ENCODE measurements at places on chromosomes 16 and 17.

GRCh38 chr17:71900621-71901229 is 220.1 kb upstream of the SOX9 start:
- DNase-seq: no peak
- no peak overlapping the region for H3K4me3 ChIP-seq
- no peak overlapping the region for H3K27ac ChIP-seq

GRCh38 chr17:48194097-48194550 is 86.6 kb downstream of the SNX11 start:
- H3K36me3 ChIP-seq: peaks cover 69% of the 10 kb centered on the region
- H3K27me3 ChIP-seq: no peaks in the 10 kb centered on the region
- peaks cover 54% of the 10 kb centered on the region for H3K4me1 ChIP-seq

- H3K27ac ChIP-seq: peak overlapping the region; percentile 99
- peaks cover 56% of the 10 kb centered on the region for H3K4me1 ChIP-seq
- peak overlapping the region; percentile 78 for H3K4me3 ChIP-seq
- H3K27me3 ChIP-seq: no peaks in the 10 kb centered on the region
These were observed 13.6 kb upstream of the EEF2K start for GRCh38 chr16:22192261-22193062.

DNA sequence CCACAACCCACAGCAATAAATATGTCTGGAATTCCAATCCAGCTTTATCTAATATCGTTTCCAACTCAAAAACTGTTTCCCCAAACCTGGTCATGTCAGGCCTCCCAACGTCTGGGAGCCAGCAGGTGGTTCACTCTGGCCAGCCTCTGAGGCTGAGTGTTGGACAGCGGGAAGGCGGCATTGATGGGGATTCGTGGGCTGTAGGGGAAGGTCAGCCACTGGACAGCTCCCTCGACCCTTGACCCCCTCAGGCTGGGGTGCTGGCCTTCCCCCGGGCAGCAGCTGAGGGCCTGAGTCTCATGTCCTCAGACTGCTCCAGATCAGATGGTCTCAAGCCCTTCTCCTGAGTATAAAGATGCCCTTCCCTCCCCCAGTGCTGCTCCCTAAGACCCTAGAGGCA is 50.2 kb downstream of the SDK2 start:
- peaks cover 29% of the 10 kb centered on the region for H3K4me1 ChIP-seq
- no peaks in the 10 kb centered on the region for H3K27me3 ChIP-seq
- no peak overlapping the region for H3K4me3 ChIP-seq
- DNase-seq: no peak
- H3K27ac ChIP-seq: no peak overlapping the region
- H3K36me3 ChIP-seq: no peaks in the 10 kb centered on the region

GRCh38 chr17:48259694-48260291 is 152.2 kb downstream of the SNX11 start:
- no peak for DNase-seq
- H3K27ac ChIP-seq: no peak overlapping the region
- peaks cover 14% of the 10 kb centered on the region for H3K4me1 ChIP-seq
- H3K4me3 ChIP-seq: no peak overlapping the region
- H3K36me3 ChIP-seq: peaks cover 22% of the 10 kb centered on the region
- no peaks in the 10 kb centered on the region for H3K27me3 ChIP-seq

- H3K4me1 ChIP-seq: no peaks in the 10 kb centered on the region
- no peaks in the 10 kb centered on the region for H3K27me3 ChIP-seq
- no peak overlapping the region for H3K4me3 ChIP-seq
- peaks cover 25% of the 10 kb centered on the region for H3K36me3 ChIP-seq
- no peak overlapping the region for H3K27ac ChIP-seq
These were observed 12.9 kb upstream of the ZKSCAN2 start for GRCh38 chr16:25270577-25270976.

DNA sequence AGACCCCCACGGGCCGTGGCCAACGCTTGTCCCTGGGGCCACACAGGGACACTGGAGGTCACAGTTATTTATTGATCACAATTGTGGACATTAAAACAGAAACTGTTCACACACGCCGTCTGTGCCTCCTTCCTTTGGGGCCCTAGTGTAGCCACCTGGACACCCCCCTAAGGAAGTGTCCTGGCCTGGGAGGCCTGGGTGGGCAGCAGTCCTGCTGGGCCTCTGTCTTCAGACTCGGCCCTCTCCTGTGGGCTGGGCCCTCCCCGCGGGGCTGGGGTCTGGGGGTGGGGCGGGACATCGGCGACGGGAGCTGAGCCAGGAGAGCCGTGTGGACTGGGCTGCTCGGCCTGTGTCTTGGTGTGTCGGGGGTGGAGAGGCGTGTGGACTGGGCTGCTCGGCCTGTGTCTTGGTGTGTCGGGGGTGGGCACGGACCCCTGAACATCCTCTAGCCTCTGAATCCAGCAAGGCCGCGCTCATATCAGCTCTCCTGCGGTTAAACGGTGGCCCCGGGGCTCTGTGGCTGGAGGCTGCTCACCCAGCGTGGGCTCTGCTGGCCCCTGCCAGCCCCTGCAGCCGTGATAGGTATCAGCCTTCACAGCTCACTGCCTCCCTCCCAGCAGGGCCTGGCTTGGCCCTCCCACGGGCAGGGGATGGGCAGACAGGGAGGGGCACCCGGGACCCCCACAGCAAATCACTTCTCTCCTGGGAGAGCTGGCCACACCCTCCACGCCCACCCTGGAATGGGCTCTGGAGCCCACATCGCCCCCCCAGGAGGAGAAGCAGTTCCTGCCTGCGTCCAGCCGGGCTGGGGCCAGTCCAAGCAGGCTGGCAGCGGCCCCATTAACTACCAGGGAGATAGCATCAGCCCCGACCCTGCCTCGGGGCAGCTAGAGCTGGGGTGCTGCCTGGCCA is 1.1 kb upstream of the NHLRC4 start:
- H3K36me3 ChIP-seq: no peaks in the 10 kb centered on the region
- no peak overlapping the region for H3K4me3 ChIP-seq
- H3K27me3 ChIP-seq: peaks cover 4% of the 10 kb centered on the region
- H3K27ac ChIP-seq: no peak overlapping the region
- H3K4me1 ChIP-seq: peaks cover 13% of the 10 kb centered on the region
- DNase-seq: no peak
